ENCODE measurements at places on chromosomes 13 and 19. TPM values are rescaled to one million over a fixed set of nuclear protein-coding genes. Genes with fewer than 3 reads are reported as not detected.

LIPE gene
- polyA plus RNA-seq: 29.4 TPM

TMEM272 gene
- polyA plus RNA-seq: 1.3 TPM

F2RL3 gene
- polyA plus RNA-seq: 0.16 TPM

TEAD2 gene
- 33.3 TPM for polyA plus RNA-seq

CYP4F22 gene
- polyA plus RNA-seq: not detected

CAPNS1 gene
- polyA plus RNA-seq: 515 TPM

MTUS2 gene
- polyA plus RNA-seq: 12.5 TPM

ENOX1 gene
- polyA plus RNA-seq: 20.5 TPM

FUT2 gene
- 2.1 TPM for polyA plus RNA-seq

ZNF98 gene
- 2.1 TPM for polyA plus RNA-seq

IGFL1 gene
- not detected for polyA plus RNA-seq

MISP gene
- polyA plus RNA-seq: 0.41 TPM

SERP2 gene
- polyA plus RNA-seq: 49.9 TPM

MUC16 gene
- not detected for polyA plus RNA-seq

SBK3 gene
- not detected for polyA plus RNA-seq

ATP4B gene
- polyA plus RNA-seq: 1.3 TPM

SBSN gene
- polyA plus RNA-seq: 0.50 TPM

LRG1 gene
- polyA plus RNA-seq: 0.36 TPM

OBI1 gene
- polyA plus RNA-seq: 27.6 TPM

ZNF234 gene
- polyA plus RNA-seq: 15.5 TPM

DACT3 gene
- 50.8 TPM for polyA plus RNA-seq

FFAR3 gene
- polyA plus RNA-seq: not detected

PCSK4 gene
- polyA plus RNA-seq: 14.4 TPM

SAMD4B gene
- polyA plus RNA-seq: 145 TPM

ATP4A gene
- 0.41 TPM for polyA plus RNA-seq

PSPN gene
- polyA plus RNA-seq: 3.7 TPM

KLK7 gene
- polyA plus RNA-seq: 0.16 TPM

ZNF99 gene
- polyA plus RNA-seq: 0.26 TPM

PPP5C gene
- 142 TPM for polyA plus RNA-seq

PINLYP gene
- 21.6 TPM for polyA plus RNA-seq

AMER2 gene
- polyA plus RNA-seq: 40.1 TPM

CACNA1A gene
- 116 TPM for polyA plus RNA-seq
